Stimulated activated CD8-positive, alpha-beta memory T cell treated with anti-CD3 and anti-CD28 coated beads, Interleukin-15, amount 100 ng/mL, for 24 hours (primary cell): ENCODE measurements at places on chromosomes 2 and 18.

DNA sequence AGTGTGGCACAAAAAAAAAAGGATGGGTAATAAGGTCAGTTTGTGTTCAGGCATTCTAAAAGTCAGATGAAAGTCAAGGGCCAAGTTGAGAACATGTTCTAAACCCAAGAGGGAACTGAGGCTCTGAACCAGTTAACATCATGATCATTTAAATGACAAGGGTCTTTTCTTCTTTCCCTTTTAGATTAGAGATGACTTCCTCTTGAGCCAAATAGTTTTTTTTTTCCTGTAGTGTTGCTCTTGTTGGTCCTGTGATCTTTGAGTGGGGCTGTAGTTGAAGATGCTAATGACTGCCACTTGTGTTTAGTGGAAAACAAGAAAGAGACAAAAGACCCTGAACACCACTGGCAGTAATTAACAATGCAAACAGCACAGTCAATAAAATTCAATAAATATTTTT is 482.7 kb upstream of the SYT4 start:
- no peak for DNase-seq

DNA sequence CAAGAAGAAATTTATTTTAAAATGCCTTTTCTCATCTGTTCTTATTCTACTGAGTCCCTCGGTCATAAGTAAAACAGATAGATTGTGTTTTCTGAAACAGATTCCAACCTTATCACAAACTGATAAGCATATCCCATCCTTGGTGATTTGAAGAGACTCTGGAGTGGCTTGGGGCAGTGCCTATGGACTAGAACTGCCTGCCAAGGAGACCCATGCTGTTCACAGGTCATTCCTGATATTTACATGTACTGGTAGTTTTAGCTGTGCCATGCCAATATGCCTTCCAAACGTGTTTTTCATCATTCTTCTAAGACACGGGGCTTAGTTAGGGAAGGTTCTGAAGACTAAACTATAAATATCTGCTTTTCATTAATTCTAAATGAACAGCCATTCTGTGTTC is 11.4 kb upstream of the COL6A3 start:
- DNase-seq: no peak

- no peak for DNase-seq
Observed at GRCh38 chr2:114688241-114688640, 245.8 kb downstream of the DPP10 start.

DNA sequence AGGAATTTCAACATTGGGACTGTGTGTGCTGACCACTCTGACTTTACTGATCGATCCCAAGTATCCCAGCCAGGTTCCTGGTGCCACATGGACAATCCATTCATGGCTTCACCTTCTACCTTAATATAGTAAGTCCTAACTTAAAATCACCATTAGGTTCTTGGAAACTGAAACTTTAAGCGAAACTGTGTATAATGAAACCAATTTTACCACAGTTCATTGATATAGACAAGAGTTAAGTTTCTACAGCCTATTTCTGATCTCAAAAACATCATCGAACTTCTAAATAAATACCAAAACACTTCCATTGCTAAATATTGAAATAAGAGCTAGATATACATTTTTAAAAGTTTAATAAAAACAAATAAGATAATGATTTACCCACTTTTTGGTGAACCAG is 4.4 kb upstream of the EXOC6B start:
- no peak for DNase-seq

GRCh38 chr2:232438951-232439757 is 16.8 kb upstream of the ALPI start:
- no peak for DNase-seq

GRCh38 chr18:36360256-36360909 is 62.9 kb downstream of the FHOD3 start:
- DNase-seq: no peak

DNA sequence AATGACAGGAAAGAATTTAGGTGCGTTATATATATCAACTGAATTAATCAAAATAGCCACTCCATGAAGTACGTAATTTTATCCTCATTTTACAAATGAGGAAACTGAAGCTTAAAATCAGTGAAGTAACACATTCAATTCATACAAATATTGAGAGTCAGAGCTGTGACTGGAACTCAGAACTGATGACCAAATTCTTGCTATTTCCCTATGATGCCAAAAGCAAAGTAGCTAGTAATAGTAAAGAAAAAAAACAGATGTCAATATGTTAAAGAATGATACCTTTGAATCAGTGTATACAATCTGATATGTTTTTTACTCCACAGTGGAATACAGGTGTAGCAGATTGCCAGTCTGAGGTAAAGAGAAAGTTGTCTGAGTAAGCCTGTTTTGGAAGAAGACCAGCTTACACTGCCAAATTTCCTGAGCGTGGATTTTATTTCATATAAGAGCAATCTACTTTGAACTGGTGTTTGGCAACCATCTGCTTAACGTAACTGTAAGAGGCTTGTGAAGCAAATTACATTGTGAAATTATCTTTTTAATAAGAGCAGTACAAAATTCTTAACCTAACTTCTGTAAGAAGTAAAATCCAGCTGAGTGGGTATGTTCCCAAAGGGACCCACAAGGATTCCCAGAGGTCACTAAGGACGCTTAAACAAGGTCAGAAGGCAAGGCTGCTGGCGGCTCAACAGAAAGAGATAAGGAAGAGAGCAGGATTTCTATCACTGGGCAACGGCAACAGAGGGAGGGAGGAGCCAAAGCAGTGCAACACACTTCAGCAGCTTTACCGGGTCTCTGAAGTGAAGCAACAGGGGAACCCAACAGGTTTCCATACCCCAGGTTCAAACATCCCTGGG is 85.6 kb downstream of the IKZF2 start:
- DNase-seq: no peak

DNA sequence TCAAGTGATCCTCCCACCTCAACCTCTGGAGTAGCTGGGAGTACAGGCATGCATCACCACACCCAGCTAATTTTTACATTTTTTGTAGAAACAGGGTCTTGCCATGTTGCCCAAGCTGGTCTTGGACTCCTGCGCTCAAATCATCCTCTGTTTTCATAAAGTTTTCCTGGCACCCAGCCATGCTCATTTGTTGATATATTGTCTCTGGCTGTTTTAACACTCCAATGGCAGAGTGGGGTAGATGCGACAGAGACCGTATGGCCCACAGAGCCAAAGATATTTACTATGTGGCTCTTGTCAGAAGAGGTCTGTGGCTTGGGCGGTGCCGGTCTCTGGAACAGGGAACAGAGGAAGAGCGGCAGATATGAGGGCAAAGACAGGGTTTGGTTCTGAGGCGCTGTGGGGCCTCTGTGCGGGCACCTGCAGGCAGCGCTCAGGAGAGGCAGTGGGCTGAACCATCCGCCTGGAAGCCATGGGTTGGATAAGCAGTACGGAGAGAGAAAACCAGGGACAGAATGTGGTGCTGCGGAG is 50.2 kb downstream of the CENPO start:
- no peak for DNase-seq

GRCh38 chr18:34976899-34977837 is 64.0 kb upstream of the MAPRE2 start:
- peak; percentile 43 for DNase-seq

- no peak for DNase-seq
Observed at GRCh38 chr18:77116201-77117080, 16.1 kb downstream of the MBP start.

DNA sequence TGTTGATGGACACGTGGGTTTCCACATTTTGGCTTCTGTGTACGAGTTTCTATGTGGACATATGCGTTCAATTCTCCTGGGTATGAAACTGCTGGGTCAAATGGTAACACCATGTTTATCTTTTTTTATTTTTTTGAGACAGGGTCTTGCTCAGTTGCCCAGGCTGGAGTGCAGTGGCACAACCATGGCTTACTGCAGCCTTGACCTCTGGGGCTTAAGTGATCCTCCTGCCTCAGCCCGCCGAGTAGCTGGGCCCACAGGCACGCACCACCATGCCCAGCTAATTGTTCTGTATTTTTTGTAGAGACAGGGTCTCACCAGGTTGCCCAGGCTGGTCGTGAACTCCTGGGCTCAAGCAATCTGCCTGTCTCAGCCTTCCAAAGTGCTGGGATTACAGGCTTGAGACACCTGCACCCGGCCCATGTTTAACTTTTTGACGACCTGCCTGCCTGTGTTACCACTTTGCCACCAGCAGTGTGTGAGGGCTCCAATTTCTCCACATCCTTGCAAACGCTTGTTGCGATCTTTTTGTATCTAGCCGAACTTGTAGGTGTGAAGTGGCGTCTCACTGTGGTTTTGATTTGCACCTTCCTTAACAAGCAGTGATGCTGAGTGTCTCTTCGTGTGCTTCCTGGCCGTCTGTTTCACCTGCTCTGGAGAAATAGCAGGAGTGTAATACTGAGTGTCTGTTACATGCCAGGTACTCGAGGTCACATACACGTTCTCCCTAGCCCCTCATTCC is 6.9 kb downstream of the HSBP1L1 start:
- no peak for DNase-seq

GRCh38 chr2:31297751-31298150 is 63.8 kb downstream of the EHD3 start:
- no peak for DNase-seq

- no peak for DNase-seq
Observed at GRCh38 chr18:58615140-58616132, 13.5 kb downstream of the ALPK2 start.

DNA sequence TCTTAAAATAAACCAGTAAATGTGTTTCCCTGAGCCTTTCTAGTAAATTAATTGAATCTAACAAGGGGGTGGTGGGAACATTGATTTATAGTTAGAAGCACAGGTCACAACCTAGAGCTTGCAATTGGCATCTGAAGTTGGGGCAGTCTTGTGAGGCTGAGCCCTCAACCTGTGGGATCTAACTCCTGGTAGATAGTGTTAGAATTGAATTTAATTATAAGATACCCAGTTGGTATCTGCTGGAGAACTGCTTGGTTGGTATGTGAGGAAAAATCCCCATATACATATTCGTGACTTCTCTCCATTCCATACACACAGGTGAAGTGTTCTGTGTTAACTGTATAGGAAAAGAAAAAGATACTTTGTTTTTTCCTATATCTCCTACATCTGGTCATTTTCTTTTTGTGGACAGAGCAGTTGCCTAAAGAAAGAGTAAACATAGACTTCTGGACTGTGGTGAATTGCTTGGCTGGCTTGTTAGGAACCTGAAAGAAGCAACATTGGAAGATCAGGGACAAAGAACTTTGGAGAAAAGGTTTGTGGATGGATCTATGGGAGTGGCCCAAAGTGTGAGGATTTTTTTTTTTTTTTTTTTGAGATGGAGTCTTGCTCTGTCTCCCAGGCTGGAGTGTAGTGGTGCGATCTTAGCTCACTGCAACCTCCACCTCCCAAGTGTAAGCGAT is 36.7 kb downstream of the THNSL2 start:
- no peak for DNase-seq

DNA sequence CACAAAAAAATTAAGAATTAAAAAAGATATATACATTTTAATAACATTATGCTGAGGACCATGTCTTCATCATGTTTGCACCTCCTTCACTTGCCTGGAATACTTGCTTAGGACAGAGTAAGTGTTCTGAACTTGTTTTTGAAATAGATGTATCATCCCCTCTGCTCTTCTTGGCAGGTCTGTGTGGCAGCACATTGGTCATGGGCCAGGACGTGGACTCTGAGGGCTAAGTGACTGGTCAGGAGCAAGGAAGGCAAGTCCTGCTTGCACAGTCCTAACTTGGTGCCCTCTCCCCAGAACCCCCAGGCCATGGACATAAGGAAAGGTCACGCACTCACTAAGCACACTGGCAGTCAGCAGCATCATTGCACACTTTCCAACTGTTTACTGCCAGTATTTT is 95.8 kb downstream of the PTPRM start:
- no peak for DNase-seq

DNA sequence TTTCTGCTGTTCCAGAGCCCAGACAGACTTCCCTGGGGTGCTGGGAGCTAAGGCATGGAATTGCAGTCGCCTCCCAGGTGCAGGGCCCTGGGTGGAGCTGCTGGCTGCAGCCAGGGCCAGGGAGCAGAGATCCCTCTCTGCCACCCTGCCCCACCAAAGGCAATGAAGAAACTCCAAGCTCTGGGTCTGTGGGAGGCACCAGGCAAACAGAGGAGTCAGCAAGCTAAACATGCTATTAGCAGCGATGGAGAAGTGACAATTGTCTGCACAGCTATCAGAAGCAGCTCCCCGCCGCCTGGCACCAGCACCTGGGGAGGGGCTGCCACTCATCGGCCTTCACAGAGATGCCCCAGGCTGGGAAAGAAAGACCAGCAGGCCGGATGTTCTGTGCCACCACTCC is 28.0 kb upstream of the COX5B start:
- no peak for DNase-seq

DNA sequence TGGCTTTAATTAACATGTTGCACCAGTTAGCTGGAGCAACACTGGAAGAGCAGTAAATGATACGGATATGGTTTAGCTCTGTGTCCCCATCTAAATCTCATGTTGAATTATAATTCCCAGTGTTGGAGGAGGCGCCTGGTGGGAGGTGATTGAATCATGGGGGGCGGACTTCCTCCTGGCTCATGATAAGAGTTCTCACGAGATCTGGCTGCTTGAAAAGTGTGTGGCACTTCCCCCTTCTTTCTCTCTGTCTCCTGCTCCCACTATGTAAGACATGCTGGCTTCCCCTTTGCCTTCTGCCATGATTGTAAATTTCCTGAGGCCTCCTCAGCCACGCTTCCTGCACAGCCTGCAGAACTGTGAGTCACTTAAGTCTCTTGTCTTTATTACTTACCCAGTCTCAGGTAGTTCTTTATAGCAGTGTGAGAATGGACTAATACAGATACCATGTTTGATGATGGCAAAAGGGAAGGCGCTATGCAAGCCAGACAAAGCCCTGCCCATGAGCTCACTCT is 963.6 kb downstream of the SOCS6 start:
- no peak for DNase-seq

- DNase-seq: no peak
Observed at GRCh38 chr2:175432793-175433192, 251.3 kb upstream of the ATP5MC3 start.

DNA sequence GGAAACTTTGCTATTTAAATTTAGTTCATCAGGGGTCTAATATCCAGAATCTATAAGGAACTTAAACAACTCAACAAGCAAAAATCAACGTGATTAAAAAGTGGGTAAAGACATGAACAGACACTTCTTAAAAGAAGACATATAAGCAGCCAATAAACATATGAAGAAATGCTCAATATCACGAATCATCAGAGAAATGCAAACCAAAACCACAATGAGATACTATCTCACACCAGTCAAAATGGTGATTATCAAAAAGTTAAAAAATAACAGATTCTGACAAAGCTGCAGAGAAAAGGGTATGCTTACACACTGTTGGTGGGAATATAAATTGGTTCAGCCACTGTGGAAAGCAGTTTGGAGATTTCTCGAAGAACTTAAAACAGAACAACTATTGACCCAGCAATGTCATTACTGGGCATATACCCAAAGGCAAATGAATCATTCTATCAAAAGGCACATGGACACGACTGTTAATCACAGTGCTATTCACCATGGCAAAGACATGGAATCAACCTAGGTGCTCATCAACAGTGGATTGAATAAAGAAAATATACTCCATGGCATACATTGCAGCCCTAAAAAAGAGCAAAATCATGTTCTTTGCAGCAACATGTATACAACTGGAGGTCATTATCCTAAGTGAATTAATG is 189.9 kb downstream of the SLC4A10 start:
- DNase-seq: no peak

DNA sequence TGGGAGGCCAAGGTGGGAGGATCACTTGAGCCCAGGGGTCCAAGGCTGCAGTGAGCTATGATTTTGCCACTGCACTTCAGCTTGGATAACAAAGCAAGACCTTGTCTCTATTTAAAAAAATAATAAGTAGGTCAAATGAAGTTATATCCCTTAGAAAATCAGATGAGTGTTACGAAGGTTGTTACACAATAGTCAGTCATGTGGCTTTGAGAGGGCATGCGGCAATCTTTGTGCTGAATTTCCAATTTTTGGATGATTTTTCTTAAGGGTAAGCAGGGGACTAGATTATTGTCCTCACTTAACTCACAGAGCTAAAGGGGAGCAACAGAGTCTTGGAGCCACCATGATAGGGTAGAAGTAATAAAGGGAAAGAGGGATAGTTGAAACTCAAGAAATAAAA is 71.8 kb downstream of the B3GNT2 start:
- no peak for DNase-seq
